ENCODE measurements at places on chromosomes 13 and 19. TPM values are rescaled to one million over a fixed set of nuclear protein-coding genes. Genes with fewer than 3 reads are reported as not detected.

ZNF66 gene
- 16.4 TPM for total RNA-seq

FBXW9 gene
- 16.0 TPM for total RNA-seq

TM9SF2 gene
- total RNA-seq, result 68.8 TPM

NRTN gene
- 4.8 TPM for total RNA-seq

APOC4 gene
- total RNA-seq, result not detected

DNA sequence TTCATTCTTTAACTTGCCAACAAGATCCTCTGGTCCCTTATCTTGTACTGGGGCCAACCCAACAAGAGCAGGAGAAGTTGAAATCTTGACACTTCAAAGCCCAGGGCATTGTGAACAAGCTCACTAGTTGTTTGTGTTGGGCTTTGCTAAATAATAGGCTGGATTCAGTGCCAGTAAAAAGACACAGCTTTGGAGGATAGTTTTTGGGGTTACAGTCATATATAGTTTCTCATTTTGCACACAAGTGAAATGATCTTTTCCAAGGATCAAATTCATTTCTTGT is 30.3 kb upstream of the LRCH1 start:
- no peak for DNase-seq

DNA sequence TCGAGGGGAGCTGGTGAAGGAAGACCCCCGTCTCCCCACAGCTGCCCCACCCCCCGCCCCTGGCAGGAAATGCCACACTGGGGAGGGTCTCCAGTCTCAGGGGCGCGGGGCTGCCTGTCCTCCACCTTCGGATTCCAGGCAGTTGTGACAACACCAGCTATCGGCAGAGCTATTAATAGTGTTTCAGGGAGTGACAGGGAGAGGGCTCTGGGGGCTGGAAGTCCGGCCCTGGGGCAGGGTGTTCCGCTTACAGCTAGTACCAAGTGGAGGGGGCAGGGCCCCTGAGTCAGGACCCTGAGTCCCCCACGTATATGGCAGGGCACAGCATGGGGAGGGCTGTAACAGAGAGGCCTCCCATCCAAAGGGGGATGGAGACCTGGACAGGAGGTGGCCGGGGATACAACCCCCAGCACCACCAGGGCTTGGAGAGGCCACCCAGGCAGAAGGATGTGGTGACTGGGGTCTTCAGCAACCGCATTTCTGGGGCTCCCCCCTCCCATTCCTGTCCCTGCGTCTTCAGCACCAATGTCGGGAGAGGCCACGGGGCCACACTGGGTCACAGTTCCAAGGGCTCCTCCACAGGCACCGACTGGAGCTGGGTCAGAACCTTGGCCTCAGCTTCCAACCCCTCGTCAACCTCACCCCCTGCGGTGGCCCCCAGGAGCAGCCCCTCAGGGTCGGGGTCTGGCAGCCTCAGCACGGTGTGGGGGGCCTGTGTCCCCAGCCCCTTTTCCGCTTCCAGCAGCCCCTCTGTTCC is 3.9 kb downstream of the SIX5 start:
- no peak for DNase-seq

GRCh38 chr19:10686661-10687517 is 14.3 kb upstream of the QTRT1 start:
- DNase-seq, result no peak

DNA sequence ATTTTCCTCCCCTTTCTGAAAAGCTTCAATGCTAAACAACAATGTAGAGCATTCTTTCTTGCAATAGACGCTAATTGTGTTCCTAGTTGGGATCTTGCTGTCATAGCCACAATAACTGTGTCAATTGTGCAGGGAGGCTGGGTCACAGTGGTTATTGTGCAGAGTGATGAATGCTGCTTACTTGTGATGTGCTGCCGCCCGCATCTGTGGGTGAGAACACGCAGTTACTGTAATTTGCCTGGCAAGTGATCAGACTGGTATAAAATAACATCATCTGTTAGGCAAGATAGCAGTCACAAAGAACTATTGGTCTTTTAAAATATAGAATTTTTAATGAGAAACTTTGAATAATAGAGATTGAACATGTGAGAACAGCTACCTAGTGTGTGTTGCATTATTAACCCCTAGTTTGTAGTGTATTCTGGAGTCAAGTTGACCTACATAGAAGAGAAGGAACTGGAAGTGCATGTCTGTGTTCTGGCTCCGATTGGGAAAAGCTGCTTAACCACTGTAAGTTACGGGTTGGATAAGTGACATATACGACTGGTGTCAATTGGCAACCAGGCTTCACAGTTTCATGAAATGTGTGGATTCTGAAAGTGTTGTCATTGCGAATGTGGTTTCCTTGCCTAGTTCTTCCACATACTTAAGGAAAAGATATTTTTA is 43.6 kb downstream of the SLAIN1 start:
- no peak for DNase-seq

GRCh38 chr19:48999481-49000325 is 6.0 kb downstream of the RUVBL2 start:
- DNase-seq, result peak; percentile 75

- no peak for DNase-seq
These were observed 144.9 kb upstream of the SOX1 start for GRCh38 chr13:111922086-111922485.

DNA sequence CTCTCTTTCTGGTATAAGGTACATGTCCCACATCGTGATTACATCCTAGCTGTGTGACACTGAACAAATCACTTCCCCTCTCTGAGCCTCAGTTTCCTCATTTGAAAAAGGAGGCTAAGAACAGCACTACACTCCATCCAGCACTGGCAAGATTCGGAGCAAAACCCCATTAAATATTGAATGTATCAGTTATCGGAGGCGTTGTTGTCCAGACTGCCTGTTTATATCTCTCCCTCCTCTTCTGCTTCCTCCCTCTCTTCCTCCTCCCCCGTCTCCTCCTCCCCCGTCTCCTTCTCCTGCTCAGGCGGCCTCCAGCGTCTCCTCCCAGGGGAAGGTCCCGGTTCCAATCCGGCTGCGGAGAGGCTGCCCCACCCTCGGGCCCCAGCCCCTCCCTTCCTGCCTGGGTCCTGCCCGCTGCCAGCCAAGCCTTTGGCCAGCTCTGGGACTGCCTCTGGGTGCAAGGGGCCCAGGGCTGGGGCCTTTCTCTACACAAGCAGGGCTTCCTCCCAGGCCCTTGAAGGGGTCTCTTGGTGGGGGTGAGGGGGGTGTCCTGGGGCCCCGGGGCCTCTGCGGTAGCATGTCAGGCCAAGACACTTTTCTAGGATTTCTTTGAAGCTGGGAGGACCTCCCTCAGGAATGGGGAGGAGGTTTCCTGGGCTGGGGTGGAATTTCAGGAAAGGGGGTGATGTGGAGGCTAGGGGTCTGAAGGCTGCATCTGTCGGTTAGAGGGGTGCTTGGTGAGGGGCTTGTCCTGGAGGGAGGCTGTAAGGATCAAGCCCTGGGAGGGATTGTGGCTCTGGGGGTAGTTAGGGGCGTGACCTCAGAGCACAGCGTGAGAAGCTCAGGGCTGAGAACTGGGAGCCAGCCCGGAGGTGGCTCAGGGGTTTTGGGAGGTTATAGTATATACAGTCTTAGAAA is 1.9 kb downstream of the RRAS start:
- DNase-seq, result no peak

- no peak for DNase-seq
These were observed at the start of gene ZNRF4 for GRCh38 chr19:5455367-5456129. Gene ZNRF4 (plus strand): TSS chr19:5455417. CDS start chr19:5455492, 75 bp downstream.
